ENCODE measurements at places on chromosomes 1 and 21. TPM values are rescaled to one million over a fixed set of nuclear protein-coding genes. Genes with fewer than 3 reads are reported as not detected.
A peak's percentile ranks its signal among the peaks of the same experiment; 100 is the strongest.

GRCh38 chr1:186535388-186536133 lies 74.6 kb upstream of the PDC start:
- no peak overlapping the region for H3K4me3 ChIP-seq
- H3K4me1 ChIP-seq: peaks cover 13% of the 10 kb centered on the region
- no peak for DNase-seq
- H3K27ac ChIP-seq: no peak overlapping the region
- no peaks in the 10 kb centered on the region for H3K27me3 ChIP-seq

The RABGGTB gene
- 47.3 TPM for total RNA-seq

The ADAM30 gene
- not detected for total RNA-seq

DNA sequence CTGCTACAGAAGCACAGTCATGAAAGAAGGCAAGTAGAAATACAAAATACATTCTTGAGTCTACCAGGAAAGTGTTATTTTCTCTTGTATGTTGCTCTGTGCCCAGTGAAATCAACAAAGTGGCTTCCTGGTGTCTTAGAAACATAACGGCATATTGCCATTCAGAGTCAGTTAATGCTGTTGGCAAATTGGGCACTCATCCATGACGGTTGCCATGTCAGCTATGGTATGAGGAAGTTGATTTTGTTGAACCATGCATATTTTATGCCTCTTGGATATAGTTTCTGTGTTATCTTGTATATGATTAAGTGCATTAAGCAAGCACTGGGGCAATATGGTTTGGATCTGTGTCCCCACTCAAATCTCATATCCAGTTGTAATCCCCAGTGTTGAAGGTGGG lies 153.1 kb upstream of the CXADR start:
- DNase-seq: no peak
- no peaks in the 10 kb centered on the region for H3K27me3 ChIP-seq
- no peaks in the 10 kb centered on the region for H3K4me1 ChIP-seq
- H3K4me3 ChIP-seq: no peak overlapping the region

- H3K4me1 ChIP-seq: peaks cover 40% of the 10 kb centered on the region
- peaks cover 14% of the 10 kb centered on the region for H3K36me3 ChIP-seq
- H3K27ac ChIP-seq: peak overlapping the region; percentile 28
- no peaks in the 10 kb centered on the region for H3K27me3 ChIP-seq
These were observed 18.9 kb downstream of the ARHGEF16 start for GRCh38 chr1:3473381-3473844.

- H3K4me3 ChIP-seq: no peak overlapping the region
- no peaks in the 10 kb centered on the region for H3K4me1 ChIP-seq
- H3K36me3 ChIP-seq: no peaks in the 10 kb centered on the region
- DNase-seq: no peak
- no peak overlapping the region for H3K27ac ChIP-seq
These were observed 107.4 kb upstream of the ADGRL2 start for GRCh38 chr1:81693316-81693715.

DNA sequence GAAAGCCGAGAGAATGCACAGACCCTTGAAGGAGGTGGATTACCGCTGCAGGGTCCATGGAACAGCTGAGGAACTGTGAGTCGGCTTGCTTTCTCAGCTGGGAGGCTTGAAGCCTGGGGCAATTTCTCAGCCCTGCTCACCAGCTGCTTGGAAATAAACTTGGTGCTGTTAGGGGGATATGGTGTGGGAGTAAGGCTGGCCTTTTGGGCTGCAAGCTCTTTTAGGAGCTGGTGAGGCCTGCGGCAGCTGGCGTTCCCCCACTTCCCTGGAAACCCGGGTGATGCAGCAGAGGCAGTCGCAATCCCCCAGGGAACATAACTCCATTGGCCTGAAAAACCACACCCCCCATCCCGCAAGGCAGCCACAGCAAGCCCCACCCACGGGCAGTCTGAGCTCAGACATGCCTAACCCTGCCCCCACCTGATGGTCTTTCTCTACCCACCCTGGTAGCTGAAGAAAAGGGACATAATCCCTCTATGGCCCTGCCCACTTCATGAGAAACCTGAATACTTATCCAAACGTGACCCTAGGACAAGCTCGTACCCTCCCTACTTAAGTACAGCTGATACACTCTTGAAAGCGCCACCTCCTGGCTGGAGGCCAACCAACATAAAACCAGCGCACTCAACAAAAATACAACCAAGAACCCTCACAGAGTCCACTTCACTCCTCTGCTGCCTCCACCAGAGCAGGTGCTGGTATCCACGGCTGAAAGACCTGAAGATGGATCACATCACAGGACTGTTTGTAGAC lies 1995.8 kb downstream of the NCAM2 start:
- no peak overlapping the region for H3K27ac ChIP-seq
- H3K27me3 ChIP-seq: no peaks in the 10 kb centered on the region
- DNase-seq: no peak
- H3K4me1 ChIP-seq: no peaks in the 10 kb centered on the region

The CCDC30 gene
- total RNA-seq: 2.7 TPM

The FTCD gene
- total RNA-seq: 2.3 TPM

The GBP5 gene
- 0.78 TPM for total RNA-seq

DNA sequence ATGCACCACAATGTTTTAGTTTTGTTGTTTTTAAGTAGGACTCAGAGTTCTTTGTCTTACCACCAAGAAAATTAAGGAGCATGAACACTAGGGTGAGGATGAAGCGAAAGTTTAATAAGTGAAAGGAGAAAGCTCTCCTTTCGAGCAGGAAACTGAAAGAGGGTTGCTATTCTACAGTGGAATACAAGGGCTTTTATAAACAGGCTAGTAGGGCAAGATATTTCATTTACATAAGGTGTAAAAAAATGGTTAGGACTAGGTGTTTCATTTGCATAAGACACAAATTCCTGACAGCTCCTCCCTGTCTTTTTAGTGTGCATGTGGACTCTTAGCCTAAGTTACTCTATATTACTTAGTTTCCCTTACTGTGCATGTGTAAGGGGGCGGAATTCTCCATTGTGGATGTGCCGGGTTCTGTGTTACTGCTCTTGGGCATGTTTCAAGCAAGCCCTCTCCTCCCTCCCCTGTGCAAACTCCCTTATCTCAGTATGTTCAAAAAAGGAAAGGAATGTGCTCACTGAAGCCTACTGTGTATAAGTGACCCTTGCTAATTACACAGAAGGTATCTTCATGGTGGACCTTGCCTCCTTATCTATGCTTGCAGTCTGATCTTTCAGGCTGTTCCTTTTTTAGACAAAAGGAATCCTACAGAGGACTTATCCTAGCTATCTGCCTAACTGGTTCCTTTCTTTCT lies 7.3 kb downstream of the TSHB start:
- H3K27me3 ChIP-seq: no peaks in the 10 kb centered on the region
- no peaks in the 10 kb centered on the region for H3K36me3 ChIP-seq
- no peak for DNase-seq
- no peaks in the 10 kb centered on the region for H3K4me1 ChIP-seq
- no peak overlapping the region for H3K4me3 ChIP-seq

DNA sequence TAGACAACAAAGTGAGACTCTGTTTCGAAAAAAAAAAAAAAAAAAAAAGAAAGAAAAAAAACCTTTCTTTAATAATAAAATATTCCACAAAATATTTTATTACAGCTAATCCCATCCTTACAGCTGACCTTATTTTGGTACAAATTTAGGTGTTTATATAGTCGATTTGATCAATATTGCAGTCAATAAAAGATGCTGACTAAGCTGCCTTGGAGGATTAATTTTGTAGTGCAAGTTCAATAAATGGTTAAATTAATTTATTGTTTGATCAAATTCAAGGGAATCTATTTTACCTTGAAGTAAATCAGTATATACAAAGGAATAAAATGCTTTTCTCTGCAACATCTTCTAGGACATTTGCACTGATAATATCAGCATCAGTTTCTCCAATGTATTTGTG lies 1764.3 kb downstream of the NCAM2 start:
- no peak overlapping the region for H3K4me3 ChIP-seq
- no peak for DNase-seq
- no peaks in the 10 kb centered on the region for H3K4me1 ChIP-seq
- H3K27me3 ChIP-seq: no peaks in the 10 kb centered on the region
- no peak overlapping the region for H3K27ac ChIP-seq
- no peaks in the 10 kb centered on the region for H3K36me3 ChIP-seq

DNA sequence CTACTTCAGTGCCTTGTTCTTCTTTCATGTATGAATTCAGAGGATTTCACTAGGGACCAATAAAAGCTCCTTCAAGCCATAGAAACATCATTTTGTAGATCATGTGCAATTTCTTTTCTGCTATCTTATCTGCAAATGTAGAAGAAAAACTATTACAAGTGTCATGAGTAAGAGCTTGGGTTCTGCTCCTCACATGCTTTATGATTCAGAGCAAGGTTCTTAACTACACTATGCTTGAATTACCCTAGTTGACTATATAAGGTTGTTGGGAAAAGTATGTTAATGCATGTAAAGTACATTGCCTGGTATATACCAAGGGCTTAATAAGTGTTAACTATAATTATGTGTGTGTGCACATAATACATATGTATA lies 91.4 kb upstream of the S1PR1 start:
- no peak overlapping the region for H3K27ac ChIP-seq
- no peak for DNase-seq
- no peaks in the 10 kb centered on the region for H3K36me3 ChIP-seq
- H3K4me3 ChIP-seq: no peak overlapping the region
- no peaks in the 10 kb centered on the region for H3K27me3 ChIP-seq

Data from tibial nerve (tissue), 4 donors.